ENCODE measurements at places on chromosomes 11 and 22. TPM values are rescaled to one million over a fixed set of nuclear protein-coding genes. Genes with fewer than 3 reads are reported as not detected.

GRCh38 chr11:90434858-90435257 lies 212.0 kb upstream of the CHORDC1 start:
- no peak for DNase-seq

GRCh38 chr22:38040953-38041759 lies 16.0 kb upstream of the PICK1 start:
- DNase-seq = no peak

DNA sequence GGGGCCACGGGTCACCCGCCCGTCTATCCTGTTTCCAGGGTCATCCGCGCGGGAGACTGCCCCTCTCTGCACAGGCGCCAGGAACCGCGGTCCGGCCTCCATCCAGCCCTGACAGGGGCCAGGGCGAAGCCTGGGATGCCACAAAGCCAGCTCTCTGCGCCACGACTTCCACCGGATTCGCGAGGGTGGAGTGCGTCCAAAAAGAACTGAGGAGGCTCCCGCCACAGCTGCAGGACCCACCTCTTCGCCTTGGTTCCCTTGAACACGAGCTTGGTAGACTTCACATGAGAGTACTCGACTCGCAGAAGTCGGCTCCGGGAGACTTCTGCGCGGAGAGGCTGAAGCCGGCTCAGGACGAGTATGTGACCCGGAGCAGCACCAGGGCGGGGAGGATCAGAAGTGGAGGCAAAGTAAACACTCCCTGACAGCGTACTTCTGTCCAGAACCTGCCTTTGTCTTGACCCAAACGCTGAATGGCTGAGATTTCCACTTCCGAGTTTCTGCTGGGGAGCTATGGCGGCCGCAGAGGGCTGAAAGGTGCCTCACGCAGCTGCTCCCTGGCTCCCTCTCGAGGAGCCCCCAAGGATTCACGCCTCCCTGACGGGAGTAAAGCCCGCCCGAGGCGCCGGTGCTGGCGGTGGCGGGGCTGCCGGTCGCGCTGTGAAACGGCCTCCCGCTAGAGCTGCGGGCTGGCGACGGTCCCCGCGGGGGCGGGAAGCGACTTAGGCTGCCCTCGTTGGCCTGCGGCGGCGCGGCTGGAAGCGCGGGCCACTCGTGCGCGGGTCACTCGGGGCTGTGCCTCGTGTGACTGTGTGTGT lies 4566.7 kb upstream of the OR11H1 start:
- no peak for DNase-seq

DNA sequence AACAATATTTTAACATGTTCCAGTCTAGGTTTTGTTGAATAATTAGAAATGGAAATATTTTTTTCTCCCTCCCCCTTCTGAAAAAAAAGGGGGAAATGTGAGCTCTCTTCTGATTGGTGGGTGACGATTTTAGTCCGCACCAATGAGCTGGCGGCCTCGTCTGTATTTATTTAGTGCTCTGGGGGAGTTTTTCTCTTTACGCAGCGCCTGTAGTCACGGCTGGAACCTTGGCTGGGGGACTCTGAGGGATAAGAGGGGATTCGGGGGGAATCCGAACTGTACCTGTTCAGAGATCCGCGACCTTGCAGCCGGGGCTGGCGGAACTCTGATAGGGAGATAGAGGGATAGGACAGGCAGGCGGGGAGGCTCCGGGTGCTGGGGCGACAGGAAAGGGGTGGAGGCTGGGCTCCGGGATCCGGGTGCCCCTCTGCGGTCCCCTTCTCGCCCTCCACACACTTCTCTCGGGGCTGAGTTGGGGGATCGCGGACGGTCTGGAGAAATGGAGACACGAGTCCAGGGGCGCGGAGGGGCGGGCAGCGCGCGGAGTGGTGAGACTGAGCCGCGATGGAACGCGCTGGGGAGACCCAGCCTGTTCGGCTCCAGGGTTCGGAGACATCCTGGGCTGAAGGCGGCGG lies 99.7 kb upstream of the HSD17B12 start:
- no peak for DNase-seq

DNA sequence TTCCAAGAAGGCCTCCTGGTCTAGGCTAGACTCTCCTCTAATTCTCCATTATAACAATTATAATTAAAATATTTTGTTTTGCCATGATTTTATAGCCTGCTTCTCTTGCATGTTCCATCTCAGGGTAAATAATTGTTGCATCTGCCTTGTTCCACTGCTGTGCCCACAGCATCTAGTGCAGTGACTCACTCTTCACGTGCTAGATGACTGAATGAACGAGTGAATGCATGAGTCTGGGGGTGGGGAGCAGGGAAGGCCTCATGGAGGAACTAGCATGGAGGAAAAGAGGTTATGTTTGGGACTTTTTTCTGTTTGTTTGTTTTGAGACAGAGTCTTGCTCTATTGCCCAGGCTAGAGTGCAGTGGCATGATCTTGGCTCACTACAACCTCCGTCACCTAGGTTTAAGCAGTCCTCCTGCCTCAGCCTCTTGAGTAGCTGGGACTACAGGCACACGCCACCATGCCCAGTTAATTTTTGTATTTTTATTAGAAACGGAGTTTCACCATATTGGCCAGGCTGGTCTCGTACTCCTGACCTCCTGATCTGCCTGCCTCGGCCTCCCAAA lies 5.2 kb upstream of the OAF start:
- DNase-seq = no peak

GRCh38 chr22:41991111-41991510 lies 7.5 kb upstream of the WBP2NL start:
- no peak for DNase-seq

The RFPL1 gene
- total RNA-seq = not detected

GRCh38 chr22:33756508-33756949 lies 163.7 kb downstream of the LARGE1 start:
- DNase-seq = no peak

DNA sequence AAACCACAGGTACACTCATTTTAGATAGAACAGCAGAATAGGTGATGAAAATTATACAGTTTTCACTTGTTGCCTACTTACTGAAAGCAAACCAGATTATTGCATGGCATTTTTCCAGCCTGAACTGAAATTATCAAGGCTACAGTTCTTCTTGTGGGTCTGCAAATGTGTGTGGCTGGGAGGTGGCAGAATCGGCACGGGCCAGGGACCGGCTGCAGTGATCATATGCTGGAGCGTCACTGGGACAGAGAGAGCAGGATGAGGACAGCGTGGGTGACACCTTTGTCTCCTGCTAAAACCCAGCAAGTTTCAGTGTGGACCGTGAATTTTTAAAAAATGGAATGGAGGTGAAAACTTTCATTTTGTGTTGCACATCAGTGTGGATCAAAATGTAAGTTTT lies 59.3 kb upstream of the PITPNB start:
- DNase-seq = no peak

- DNase-seq = no peak
Measured at GRCh38 chr11:16912692-16913111, 101.5 kb downstream of the PLEKHA7 start.

The KRTAP5-11 gene
- not detected for total RNA-seq

GRCh38 chr22:41229215-41229614 lies 11.5 kb downstream of the CHADL start:
- DNase-seq = no peak

Measured in vagina (tissue), 2 donors.